ENCODE measurements at places on chromosomes 13 and 19.

- no peak for DNase-seq
Observed at GRCh38 chr19:27720155-27720554, 1492.8 kb downstream of the UQCRFS1 start.

- no peak for DNase-seq
Observed at GRCh38 chr19:17235300-17235970, 9.4 kb downstream of the OCEL1 start.

GRCh38 chr19:12985049-12985776, 10.1 kb upstream of the NFIX start:
- no peak for DNase-seq

DNA sequence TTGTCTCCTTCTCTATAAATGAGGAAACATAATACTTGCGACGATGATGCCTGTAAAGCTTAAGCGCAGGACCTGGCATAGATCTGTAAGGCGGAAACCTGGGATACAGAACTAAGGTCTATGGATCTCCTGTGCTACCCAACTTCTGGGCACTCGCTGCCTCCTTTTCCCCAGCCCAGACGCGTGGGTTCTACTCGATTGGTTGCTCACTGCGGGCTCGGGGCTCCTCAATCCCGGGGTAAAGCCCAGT, 615 bp upstream of the PSMC4 start:
- no peak for DNase-seq

- no peak for DNase-seq
Observed at GRCh38 chr19:49165111-49165750, 7.6 kb downstream of the TRPM4 start.
